Suppressor macrophage treated with lipopolysaccharide for 4 hours (primary cell): ENCODE measurements at places on chromosomes 2 and 18.

DNA sequence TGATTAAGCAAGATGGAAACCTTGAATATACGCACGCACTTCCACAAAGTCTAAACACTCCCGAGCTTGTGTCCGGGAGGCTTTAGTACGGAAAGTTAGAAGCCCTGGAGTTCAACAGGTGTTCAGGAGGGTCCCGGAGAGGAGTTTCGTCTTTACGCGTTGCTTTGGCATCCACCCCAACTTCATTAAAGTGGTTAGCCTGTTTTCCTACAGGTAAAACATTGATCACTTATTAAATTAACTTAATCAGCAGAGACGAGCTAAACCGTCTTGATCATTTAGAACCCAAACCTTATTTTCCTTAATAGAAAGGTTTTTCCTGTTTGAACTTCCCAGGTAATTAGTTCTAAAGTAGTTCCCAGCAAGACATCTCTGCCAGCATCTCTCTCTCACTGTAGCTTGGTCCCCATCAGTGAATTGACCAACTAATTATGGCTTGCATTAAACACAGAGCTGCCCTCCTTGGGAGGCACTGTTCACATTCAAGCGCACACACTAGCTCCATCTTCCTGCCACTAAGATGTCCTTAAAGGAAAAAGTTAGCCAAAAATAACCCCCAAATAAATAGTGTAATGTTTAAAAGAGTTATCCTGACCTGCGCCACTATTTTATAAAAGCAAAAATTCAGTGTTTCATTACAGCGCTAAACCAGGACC, 1.4 kb downstream of the NPAS2 start:
- DNase-seq = no peak

DNA sequence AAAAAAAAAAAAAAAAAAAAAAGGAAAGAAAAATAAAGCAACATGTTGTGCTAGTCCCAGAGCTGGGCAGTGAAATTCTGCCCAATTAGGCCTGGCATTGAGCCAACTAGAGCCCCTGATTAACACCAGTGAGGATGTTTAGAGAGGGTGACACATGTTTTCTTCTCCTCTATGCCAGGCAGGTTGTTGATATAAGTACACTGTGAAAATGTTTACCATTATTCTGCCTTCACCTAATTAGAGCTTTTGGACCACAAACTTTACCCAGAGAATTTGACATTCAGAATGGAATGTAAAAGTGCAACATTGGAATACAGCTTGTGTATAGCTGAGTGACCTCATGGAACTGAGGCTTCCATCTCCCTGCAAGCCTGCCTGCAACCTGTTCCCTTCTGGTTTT, 95.9 kb upstream of the MSH2 start:
- no peak for DNase-seq

DNA sequence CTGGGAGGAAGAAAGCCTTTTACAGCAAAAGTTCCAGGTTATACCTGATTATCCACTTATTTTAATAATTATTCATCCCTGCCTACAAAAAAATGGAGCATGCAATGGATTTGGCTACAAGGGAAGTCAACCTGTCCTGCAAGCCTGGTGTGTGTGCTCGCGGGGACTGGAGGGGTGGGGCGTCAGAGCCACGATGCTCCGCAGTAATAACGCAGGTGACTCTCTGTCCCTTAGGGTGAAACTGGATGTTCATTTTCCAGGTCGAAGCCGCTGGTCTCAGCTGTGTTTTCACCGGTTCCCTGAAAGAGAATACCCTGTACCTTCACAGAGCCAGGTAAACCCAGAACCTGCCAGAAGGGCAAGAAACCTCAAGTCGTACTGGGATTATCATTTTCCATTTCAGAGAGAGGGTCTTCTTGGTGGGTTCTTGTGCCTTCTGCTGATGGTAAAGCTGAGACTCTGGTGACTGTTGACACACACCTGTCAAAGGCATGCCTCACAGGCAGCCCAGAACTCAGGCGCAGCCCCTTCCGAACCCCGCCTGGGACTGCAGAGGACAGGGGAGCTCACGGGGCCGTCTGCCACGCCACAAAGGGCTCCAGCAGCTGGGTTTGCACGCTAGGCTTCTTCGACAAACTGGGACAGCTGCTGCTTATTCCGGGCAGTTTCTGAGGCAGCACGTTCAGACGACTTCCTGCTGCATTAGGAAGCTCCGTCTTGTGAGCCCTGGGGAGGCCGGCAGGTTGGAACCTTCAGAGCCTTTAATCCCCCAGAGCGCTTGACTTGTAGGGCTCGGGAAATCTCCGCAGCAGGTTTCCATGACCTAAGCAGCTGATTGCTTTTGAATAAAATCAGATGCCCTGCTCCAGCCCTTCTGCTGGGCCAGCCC, 58.6 kb downstream of the KCNG2 start:
- peak; percentile 3 for DNase-seq

DNA sequence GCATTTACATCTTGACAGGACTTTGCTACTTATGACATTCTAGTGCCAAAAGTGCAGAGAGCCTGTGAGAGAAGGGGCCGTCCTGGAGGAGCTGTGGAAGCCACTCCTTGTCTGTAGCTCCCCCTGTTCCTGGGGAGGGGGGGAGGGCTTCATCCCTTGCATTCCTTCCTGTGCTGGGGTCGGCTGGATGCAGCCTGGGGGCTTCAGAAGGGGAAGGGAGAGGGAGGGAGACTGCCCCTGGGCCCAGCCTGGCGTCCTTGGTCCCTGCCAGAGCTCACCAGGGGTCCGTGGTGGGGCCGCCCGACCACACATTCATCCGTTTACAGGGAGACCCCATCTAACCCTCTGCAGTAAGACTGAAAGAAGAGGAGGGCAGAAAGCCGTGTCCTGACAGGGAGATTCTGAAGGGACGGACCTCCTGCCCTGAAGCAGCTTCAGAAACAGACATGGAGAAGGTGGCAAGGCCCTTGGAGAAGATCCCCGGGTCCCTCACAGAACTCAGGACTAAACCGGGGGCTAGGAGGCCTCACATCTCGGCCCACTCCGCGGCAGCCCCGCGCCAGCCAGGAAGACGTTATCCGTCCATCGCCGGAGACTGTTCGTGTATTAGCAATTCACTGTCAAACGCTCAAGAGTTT, 258.3 kb upstream of the SALL3 start:
- DNase-seq = no peak

DNA sequence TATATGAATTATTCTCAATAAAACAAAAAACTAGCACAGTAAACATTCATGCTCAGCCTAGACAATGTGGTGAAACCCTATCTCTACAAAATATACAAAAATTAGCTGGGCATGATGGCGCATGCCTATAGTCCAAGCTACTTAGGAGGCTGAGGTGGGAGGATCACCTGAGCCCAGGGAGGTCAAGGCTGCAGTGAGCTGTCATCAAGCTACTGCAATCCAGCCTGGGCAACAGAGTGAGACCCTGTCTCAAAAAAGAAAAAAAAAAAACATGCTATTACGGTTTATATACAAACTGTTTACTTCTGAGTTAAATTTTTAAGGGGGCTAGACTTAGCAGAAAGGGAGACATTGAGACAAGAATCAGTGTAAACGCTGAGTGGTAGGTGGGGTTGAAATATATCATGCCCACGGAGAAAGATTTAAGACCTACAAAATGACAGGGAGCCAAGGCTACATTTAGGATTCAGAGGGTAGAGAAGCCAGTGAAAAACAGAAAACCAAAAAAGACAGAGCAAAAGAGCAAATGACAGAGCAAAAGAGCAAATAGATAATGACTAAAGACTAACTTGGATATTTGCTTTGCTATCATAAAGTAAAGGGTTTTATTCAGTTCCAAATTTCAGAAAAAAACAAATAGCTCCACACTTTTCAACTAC, 7.5 kb downstream of the TTC32 start:
- no peak for DNase-seq

DNA sequence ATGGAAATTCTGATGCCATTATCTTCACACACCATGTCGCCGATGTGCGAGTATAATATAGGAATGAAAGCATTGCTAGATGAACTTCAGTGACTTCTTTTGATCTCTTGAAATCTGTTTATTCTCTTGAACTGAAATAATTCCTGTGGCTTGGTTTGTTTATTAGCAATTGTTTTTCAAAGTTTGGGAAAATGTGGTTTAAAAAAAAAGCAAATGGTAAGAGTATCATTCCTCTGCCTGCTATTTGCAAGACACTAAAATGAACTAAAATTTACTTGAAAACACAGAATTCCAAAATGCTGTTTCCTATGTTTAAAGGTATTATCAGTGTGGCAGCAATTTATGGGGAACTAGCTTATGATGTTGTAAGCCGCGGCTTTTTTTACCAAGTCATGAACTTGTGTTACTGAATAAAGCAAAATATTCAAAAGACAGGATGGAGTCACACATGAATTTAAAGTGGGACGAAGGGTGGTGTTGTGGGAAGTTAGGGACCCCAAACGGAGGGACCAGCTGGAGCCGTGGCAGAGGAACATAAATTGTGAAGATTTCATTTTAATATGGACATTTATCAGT, 96.4 kb downstream of the COLEC12 start:
- DNase-seq = peak; percentile 38

- no peak for DNase-seq
Measured at GRCh38 chr2:61702088-61702467, 151.8 kb downstream of the FAM161A start.

DNA sequence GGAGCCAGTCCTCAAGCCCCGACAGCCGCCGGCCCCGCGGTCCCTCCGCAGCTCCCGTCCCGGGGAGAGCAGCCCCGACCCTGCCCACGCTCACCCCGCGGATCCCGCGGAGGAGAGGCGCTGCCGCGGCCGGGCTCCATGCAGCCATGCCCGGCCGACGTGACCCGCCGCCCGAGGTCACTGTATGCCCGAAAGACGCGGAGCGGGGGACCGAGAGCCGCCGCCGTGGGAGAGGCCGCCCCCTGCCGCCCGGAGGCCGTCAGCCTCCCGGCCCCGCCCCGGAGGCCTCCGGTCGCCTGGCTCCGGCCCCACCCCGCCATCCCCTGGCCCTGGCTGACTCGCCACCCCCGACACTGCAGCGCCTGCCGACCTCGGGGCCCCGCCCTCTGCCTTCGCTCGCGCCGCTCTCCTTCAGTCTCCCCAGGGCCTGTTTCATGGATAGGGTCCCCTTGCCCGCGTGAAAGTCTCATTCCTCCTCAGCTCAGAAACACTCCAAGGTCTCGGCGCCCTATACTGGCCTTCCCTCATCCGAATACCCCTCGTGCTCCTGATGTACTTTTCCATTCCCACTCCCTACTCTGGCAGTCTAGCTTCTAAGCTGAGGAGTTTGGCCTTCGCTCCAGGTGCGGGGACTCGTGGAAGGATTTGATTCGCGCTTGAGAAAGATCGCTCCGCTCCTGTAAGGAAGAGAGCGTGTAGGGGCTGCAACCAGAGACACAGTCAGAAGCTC, at the start of gene BOLA3:
BOLA3 (minus strand) TSS at position 186 of the 730 bp plus-strand sequence; CDS start at position 148, 38 bp downstream.
- DNase-seq = peak; percentile 93

- DNase-seq = no peak
Measured at GRCh38 chr2:12089001-12089400, 342.6 kb downstream of the LPIN1 start.

GRCh38 chr2:237432484-237433092, 18.6 kb upstream of the COL6A3 start:
- peak; percentile 74 for DNase-seq

DNA sequence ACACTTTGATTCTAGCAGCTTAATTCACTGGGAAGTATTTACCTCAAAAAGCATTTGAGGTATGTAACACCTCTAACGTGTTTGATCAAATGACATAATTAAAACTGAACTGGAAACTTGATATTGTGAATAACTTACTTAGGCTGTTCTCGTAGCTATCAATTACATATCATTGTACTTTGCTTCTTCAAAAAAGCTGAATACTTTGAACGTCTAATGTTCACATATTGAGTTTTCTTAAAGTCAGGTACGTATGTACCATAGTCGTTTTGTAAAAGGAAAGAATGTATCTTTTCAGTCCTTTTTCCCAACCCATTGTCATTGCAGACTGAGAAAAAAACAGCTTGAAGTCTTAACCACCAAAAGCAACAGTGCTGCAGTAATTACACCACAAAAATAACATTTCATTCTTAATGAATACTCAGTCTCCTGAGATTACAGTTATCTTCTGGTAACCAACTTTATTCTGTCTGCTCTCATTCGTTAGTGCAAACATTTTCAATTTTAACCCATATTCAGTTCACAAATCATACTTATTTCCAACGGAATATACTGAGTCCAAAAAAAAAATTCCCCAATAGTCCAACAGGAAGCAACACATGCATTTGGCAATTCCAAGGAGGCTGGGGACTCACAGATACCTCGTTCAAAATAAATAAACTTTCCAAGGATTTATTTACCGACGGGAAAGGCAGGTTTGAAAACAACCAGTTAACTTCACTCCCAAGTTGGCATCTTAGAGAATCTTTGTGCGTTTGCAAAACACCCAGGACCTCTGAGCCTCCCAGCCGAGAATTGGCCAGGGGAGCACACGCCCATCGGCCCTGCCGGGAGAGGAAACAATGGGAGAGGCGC, 1.1 kb downstream of the CHN1 start:
- DNase-seq = no peak

DNA sequence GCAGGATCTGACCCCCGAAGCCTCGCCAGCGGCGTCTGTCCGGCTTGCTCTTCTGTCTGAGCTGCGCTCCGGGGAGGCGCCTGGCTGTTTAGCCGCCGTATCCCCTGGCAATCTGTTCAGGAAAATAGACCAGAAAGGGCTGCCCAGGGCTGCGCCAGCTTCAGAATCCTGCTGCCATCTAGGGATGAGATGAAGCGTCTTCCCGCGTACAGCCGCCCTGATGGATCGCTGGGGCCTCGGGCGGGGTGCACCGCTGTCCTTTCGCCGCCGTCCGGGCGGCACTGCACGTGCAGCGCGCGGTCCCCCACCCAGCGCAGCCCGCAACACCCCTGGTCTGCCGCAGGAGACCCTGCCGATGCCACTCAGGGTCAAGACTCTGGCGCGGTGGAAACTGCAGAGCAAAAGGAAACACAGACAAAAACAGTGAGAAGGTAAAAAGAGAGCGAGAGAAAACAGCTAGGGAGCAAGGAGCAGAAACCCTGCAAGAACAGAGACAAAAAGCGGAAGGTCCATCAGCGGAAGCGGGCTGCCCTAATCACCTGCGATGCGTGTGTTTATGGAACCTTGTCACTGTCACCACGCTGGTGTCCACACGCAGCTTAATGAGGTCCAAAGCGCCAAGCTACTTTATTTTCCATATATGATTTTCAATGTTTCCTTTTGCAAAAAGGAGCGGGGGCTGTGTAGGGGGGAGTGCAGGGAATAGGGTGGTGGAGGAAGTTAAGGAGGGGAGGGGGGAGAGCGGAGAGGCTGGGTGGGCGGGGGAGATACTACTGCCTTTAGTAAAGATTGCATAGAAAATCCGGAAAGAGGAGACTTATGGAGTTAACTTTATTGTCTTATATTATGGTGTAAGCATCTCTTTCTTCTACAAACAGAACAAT, 2113.3 kb upstream of the PIK3C3 start:
- peak; percentile 12 for DNase-seq

- peak; percentile 46 for DNase-seq
Measured at GRCh38 chr2:207423886-207424285, 105.9 kb upstream of the CREB1 start.

- no peak for DNase-seq
Measured at GRCh38 chr2:17522303-17522702, 4.1 kb upstream of the RAD51AP2 start.

DNA sequence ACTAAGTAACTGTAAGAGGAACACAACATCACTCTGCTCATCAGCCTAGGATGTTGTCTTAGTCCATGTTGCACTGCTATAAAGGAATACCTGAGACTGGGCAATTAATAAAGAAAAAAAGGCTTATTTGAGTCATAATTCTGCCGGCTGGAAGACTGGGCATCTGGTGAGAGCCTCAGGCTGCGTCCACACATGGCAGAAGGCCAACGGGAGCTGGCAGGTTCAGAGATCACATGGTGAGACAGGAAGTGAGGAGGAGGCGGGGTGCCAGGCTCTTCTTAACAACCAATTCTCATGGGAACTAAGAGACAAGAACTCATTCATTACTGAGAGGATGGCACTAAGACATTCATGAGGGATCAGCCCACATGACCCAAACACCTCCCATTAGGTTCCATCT, 46.8 kb downstream of the EPG5 start:
- DNase-seq = peak; percentile 10

GRCh38 chr2:173417341-173417740, 62.7 kb downstream of the CDCA7 start:
- no peak for DNase-seq
